Muscle of arm (tissue), 14 donors: ENCODE measurements at places on chromosomes 4 and X. TPM values are rescaled to one million over a fixed set of nuclear protein-coding genes. Genes with fewer than 3 reads are reported as not detected.

GRCh38 chrX:39477031-39477761 is 620.6 kb downstream of the BCOR start:
- no peak for DNase-seq

DNA sequence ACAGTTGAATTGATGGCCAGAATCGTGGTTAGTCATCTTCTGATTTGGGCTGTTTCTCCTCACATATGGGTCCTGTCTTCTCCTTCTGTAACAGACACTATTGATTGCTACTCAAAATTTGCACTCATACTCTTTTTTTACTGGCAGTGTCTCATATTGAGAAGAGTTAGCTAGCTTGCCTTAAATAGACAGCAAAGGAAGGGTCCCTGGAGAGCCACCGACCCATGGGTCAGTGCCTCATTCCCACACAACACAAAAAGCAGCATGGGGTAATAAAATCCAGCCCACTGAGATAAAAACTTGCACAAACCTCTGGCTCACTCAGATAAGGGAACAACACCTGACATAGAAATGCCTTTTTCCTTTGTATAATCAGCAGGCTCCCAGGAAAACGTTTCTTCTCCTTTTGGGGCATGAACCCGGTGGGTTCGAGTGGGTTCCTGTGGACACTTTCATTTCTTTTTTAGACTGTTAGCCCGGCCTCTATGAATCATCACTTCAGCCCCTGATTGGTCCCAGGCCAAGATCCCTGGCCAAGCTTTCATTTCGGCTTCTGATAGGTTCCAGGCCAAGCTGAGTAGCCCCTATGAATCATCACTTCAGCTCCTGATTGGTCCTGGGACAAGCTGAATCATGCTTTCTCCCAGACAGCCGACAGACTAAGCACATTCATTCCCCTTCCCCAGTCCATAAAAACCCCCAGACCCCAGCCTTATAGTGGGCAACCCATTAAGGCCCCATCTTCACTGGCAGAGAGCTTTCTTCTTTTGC is 408.1 kb downstream of the DCAF12L2 start:
- DNase-seq = no peak

- no peak for DNase-seq
Observed at GRCh38 chrX:17713288-17713687, 24.0 kb upstream of the SCML1 start.

DNA sequence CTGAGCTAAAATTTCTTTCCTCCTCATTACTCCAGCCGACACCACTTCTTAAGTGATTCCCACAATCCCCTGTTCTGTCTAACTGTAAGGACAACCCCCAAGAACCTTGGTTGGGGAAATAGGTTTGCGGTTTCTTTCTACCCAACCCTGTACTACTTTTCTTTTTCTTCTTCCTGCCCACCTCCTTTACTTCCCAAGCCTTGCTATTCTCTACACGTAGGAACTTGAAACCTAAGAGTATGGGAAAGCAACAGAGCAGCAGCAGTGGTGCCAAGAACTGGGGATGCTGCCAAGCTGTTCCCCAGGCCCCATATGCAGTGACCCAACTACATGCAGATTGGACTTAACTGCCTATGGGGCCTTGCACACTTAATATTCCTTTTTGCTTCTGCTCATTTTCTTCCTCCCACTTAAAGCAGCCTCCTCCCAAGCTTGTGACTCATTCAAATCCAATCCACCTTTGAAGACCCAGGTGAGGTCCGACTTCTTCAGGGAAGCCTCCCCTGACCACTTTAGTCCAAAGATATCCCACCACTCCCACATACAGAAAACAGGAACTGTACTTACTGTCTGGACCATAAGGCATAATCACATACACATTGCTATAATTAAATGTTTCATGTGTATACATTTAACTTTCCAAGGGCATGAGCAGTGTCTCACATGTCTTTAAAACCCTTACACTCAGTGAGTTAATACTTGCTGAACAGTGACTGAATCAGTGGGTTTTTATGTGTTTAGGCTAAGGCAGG is 1.7 kb downstream of the FAM120C start:
- peak; percentile 25 for DNase-seq

GRCh38 chrX:148928811-148929210 is 428.4 kb downstream of the AFF2 start:
- no peak for DNase-seq

- DNase-seq = peak; percentile 33
Observed at GRCh38 chr4:6342530-6343293, 73.1 kb downstream of the WFS1 start.

- DNase-seq = no peak
Observed at GRCh38 chr4:135192751-135193535, 991.4 kb upstream of the PABPC4L start.

GRCh38 chr4:115229873-115230272 is 116.5 kb upstream of the NDST4 start:
- DNase-seq = no peak

GRCh38 chr4:120156120-120156718 is 89.6 kb upstream of the MAD2L1 start:
- peak; percentile 72 for DNase-seq

DNA sequence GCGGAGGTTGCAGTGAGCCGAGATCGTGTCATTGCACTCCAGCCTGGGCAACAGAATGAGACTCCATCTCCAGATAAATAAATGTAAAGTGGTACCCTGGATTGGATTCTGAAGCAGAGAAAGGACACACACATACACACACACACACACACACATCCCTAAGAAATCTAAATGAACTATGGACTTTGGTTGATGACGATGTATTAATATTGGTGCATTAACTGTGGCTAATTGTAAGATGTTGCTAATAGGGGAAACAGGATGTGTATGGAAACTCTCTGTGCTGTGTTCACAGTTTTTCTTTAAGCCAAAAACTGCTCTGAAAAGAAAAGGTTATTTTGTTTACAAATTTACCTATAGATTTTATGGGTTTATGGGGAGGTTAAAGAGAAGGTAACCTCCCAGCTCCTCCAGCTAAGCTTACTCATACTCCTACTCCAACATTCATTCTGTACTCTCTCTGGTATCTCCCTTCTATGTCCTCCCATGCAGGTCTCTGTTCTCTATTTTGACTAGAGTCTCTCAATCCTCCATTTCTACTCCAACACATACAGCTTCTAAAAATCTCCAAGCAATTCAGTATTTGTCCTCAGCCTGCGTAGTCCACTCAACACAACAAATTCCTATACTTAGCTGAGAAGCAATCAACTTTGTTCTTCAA is 46.5 kb upstream of the RELL1 start:
- no peak for DNase-seq

DNA sequence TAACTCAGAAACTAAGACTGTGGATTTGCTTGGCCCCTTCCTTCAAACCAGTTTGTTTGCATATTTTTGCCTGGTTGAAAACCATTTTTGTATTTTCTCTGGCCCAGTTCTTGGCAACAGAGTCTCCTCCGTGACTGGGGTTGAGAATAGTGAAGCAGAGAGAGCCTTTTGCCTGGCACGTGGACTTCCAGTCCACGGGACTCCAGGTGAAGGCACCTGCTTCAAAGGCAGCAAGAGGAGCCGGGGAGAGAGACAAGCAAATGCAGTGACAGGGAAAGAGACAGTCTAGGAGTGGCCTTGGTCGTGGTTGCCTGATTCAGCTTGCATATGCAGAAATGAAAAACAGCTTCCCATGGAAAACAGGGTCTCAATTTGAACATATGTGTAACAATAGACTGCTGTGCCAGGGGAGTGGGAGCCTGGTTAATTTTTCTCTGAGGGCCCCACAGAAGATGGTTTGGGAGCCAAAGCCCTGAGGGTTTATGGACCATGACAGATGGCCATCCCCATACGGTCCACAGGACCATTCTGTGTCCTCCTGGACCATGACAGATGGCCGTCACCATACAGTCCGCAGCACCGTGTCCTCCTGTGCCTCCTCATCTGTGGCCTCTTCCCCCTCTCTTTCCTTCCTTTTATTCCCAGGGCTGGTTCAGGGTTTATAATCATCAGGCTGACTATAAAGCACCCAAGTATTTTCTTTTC is 272.2 kb upstream of the RASGEF1B start:
- DNase-seq = no peak

DNA sequence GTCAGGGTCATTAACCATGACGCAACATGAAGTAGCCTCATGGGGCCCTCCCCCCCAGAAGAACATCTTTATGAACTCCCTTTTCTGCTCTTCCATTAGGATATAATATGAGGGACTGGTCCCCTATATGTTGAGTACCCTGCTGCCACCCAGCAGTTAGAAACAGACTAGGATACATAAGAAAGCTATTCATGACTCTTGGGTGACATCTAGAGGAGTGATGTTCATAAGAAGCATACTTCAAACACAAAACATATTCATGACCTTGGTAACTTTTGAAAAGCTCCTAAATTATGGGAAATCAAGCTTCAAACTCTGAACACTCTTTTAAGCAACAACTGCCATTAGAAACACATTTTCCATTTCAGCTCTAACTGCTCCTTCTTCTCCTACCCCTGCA is 155.2 kb upstream of the SPIN4 start:
- DNase-seq = no peak

Gene GC
- 0.69 TPM for polyA plus RNA-seq

Gene HELQ
- polyA plus RNA-seq = 16.2 TPM

Gene EFNB1
- polyA plus RNA-seq = 44.2 TPM

Gene UCHL1
- polyA plus RNA-seq = 28.0 TPM

Gene BCLAF3
- 7.3 TPM for polyA plus RNA-seq

Gene IL3RA
- 20.4 TPM for polyA plus RNA-seq

Gene PPP4R3C
- not detected for polyA plus RNA-seq

Gene HPGD
- 6.4 TPM for polyA plus RNA-seq

Gene PGRMC2
- 83.4 TPM for polyA plus RNA-seq
